ENCODE measurements at places on chromosomes 7 and 10.

GRCh38 chr7:117385363-117386109 is 41.8 kb downstream of the ASZ1 start:
- H3K27me3 ChIP-seq: no peaks in the 10 kb centered on the region
- H3K4me1 ChIP-seq: no peaks in the 10 kb centered on the region
- no peak overlapping the region for H3K27ac ChIP-seq
- no peak overlapping the region for H3K4me3 ChIP-seq
- no peak for DNase-seq

DNA sequence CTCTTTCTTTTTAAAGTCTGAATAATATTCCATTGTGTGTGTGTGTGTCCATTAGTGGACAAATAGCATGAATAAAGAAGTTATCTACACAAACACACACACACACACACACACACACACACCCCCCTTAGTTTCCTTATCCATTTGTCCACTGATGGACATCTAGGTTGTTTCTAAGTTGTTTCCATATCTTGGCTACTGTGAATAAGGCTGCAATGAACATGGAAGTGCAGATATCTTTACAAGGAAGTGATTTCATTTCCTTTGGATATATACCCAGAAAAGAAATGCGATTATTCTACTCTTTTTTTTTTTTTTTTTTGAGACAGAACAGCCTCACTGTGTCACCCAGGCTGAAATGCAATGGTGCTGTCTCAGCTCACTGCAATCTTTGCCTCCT is 113.5 kb downstream of the MBL2 start:
- DNase-seq: no peak
- no peak overlapping the region for H3K4me3 ChIP-seq
- no peaks in the 10 kb centered on the region for H3K4me1 ChIP-seq
- H3K27ac ChIP-seq: no peak overlapping the region

GRCh38 chr10:132443605-132443982 is 46.6 kb downstream of the PWWP2B start:
- no peak overlapping the region for H3K4me3 ChIP-seq
- H3K27me3 ChIP-seq: no peaks in the 10 kb centered on the region
- no peak for DNase-seq
- H3K27ac ChIP-seq: no peak overlapping the region

DNA sequence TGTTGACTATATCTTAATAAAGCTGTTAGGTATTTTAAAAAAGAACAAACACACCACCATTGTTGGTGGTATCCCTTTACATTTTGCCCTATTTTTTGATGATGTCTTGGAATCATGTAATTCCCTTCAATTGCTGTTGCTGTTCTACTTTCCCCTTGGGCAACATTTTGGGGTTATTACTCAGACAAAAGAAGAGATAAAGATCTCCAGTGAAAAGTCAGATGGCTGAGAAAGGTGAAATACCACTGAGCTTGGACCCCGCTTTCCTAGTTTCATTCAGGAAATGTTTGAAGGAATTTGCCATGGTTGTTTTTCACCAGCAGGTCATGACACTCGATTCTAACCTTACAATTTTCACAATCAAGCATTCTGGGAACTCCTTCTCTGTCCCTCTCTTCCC is 84.6 kb downstream of the MACC1 start:
- DNase-seq: no peak
- H3K27ac ChIP-seq: no peak overlapping the region
- H3K4me1 ChIP-seq: no peaks in the 10 kb centered on the region
- H3K36me3 ChIP-seq: no peaks in the 10 kb centered on the region
- no peaks in the 10 kb centered on the region for H3K27me3 ChIP-seq

GRCh38 chr7:126411821-126412383 is 840.8 kb downstream of the GRM8 start:
- no peak for DNase-seq
- no peaks in the 10 kb centered on the region for H3K4me1 ChIP-seq
- H3K36me3 ChIP-seq: no peaks in the 10 kb centered on the region
- H3K27me3 ChIP-seq: no peaks in the 10 kb centered on the region

GRCh38 chr10:116891208-116891607 is 41.9 kb downstream of the ENO4 start:
- no peak overlapping the region for H3K27ac ChIP-seq
- no peaks in the 10 kb centered on the region for H3K27me3 ChIP-seq
- H3K4me3 ChIP-seq: no peak overlapping the region
- no peaks in the 10 kb centered on the region for H3K4me1 ChIP-seq
- H3K36me3 ChIP-seq: no peaks in the 10 kb centered on the region

- peaks cover 5% of the 10 kb centered on the region for H3K4me1 ChIP-seq
- H3K4me3 ChIP-seq: peak overlapping the region; percentile 95
- no peaks in the 10 kb centered on the region for H3K36me3 ChIP-seq
- H3K27ac ChIP-seq: peak overlapping the region; percentile 99
Observed at GRCh38 chr10:75111907-75112679, 637 bp downstream of the SAMD8 start.

DNA sequence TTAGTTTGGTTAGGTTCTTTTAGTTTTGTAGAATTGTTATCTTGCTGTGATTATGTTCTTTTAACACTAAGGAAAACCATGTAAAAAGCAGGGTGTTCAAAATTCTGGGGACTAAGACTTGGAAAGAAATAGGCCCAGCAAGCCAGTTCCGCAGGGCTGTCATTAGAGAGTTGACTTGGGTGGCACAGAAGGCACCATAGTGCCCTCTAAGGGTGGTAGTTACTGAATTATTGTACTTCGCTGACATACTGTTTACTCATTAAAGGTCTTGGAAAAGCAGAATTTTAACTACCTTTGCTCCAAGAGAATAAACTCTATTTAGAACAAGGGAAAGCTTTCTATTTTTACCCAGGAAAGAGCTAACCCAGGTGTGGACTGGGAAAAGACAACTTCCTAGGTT is 86.5 kb downstream of the OTUD1 start:
- no peak for DNase-seq
- no peak overlapping the region for H3K27ac ChIP-seq
- H3K36me3 ChIP-seq: no peaks in the 10 kb centered on the region
- H3K4me1 ChIP-seq: no peaks in the 10 kb centered on the region

GRCh38 chr10:51028420-51028819 is 45.9 kb upstream of the PRKG1 start:
- H3K27ac ChIP-seq: no peak overlapping the region
- H3K27me3 ChIP-seq: no peaks in the 10 kb centered on the region
- DNase-seq: no peak
- H3K36me3 ChIP-seq: no peaks in the 10 kb centered on the region

DNA sequence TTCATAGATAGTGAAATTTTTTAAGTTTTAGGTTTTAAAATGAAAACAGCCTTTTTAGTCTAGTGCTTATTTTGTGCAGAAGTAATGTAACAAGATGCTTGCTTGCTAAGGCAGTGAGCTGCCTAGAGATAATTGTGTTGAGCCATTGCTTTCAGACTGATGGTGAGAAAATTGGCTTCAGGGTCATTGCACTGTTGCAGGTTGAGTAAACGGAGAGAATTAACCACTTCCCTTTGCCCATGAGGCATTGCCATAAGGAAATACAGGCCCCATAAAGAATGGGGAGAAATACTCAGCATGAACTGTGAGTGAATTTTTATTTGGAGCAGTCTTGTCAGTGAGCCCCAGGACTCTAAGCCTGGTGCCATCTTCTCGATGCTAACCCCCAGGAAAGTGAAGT is 140.5 kb downstream of the LRRC4 start:
- H3K4me1 ChIP-seq: peaks cover 2% of the 10 kb centered on the region
- H3K27me3 ChIP-seq: no peaks in the 10 kb centered on the region
- no peak overlapping the region for H3K4me3 ChIP-seq
- peaks cover 58% of the 10 kb centered on the region for H3K36me3 ChIP-seq
- no peak for DNase-seq
- H3K27ac ChIP-seq: no peak overlapping the region

GRCh38 chr10:70634011-70634410 is 31.5 kb upstream of the PRF1 start:
- H3K36me3 ChIP-seq: no peaks in the 10 kb centered on the region
- no peaks in the 10 kb centered on the region for H3K4me1 ChIP-seq
- H3K27me3 ChIP-seq: no peaks in the 10 kb centered on the region
- DNase-seq: no peak
- H3K4me3 ChIP-seq: no peak overlapping the region

DNA sequence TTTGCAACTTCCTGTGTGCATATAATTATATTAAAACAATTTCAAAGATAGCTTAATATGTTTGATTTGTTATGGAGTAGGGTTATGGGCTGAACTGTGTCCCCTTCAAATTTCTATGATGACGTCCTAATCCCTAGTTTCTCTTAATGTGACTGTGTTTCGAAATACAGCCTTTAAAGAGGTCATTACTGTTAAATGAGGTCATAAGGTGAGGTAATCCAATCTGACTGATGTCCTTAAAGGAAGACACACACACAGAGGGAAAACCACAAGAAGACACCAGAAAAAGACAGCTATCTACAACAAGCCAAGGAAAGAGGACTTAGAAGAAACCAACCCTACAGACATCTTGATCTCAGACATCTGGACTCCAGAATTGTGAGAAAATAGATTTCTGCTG is 407.4 kb downstream of the MAGI2 start:
- no peak overlapping the region for H3K27ac ChIP-seq
- H3K4me1 ChIP-seq: no peaks in the 10 kb centered on the region
- no peaks in the 10 kb centered on the region for H3K27me3 ChIP-seq
- no peak overlapping the region for H3K4me3 ChIP-seq

GRCh38 chr7:150688630-150689029 is 3.1 kb downstream of the GIMAP2 start:
- no peak overlapping the region for H3K4me3 ChIP-seq
- H3K27me3 ChIP-seq: no peaks in the 10 kb centered on the region
- no peak overlapping the region for H3K27ac ChIP-seq
- peaks cover 19% of the 10 kb centered on the region for H3K4me1 ChIP-seq

DNA sequence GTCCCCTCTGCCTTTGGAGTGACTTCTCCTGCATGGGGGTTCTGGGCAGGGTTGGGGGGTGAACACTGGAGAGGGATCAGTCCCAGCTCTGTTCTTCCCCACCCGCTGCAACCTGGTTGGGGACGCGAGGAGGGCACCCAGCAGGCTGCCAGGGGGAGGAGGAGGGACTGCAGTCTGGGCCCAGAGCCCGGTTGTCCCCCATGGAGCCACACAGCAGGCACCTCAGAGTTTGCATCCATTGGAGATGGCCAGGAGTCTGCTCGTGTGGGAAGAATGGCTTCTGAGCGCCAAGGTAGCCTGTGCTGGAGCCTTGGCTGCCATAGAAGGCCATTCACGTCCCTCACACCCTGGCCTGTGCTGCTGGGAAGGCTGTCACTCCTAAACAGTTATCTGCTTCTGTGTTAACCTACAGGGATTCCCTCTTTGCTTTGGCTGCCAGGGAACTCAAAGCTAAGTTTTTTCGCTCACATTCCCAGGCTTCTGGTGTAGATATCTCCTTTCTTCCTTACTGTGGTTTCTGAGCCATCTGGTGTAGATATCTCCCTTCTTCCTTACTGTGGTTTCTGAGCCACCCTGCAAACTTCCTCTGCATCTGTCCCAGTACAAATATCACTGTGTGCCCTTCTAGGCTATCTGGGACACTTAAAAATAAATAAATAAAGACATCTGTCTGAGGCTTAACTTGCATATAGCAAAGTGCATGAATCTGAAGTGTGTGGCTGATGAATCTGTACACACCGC is 133.7 kb downstream of the LHPP start:
- no peaks in the 10 kb centered on the region for H3K27me3 ChIP-seq
- no peak overlapping the region for H3K4me3 ChIP-seq
- no peaks in the 10 kb centered on the region for H3K36me3 ChIP-seq
- H3K4me1 ChIP-seq: peaks cover 5% of the 10 kb centered on the region
- no peak for DNase-seq

DNA sequence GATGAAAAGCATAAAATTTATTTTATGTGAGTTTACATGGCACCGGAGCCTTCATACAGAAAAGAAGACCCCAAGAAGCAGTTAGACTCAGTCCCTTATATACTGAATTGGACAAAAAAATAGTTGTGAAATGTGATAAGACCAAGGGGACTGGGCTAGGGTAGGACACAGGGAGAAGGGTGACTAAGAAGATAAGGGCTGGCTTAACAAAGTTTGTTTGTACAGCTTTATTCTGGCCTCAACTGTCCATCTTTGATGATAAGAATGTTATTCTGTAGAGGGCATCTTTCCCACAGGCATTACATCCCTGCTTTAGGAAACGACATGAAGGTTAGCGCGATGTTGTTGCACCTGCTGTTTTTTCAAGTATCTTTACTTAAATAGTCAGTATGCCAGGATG is 86.5 kb downstream of the SEC61G start:
- H3K36me3 ChIP-seq: no peaks in the 10 kb centered on the region
- H3K4me3 ChIP-seq: no peak overlapping the region
- H3K27me3 ChIP-seq: no peaks in the 10 kb centered on the region
- H3K4me1 ChIP-seq: no peaks in the 10 kb centered on the region
- H3K27ac ChIP-seq: no peak overlapping the region

DNA sequence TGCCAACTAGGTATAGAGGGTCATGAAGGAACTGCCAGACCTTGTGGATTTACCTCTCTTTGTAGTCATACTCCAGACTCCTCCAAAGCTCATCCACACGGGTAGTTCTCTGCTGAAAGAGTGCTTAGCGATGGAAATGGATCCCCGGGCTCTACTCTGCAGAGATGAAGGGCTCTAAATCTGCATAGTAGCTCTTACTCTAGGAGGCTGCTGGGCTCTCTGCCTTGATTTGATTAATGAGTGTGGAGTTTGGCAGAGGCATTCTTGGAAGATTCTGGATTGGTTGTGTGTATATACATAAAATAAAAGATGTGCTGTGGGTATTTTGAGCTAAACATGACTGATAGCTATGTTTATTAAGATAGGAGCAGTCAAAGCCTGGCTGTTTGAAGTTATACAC is 21.3 kb upstream of the CPXM2 start:
- H3K36me3 ChIP-seq: no peaks in the 10 kb centered on the region
- H3K27ac ChIP-seq: no peak overlapping the region
- DNase-seq: no peak
- H3K4me3 ChIP-seq: no peak overlapping the region

GRCh38 chr10:119667562-119668328 is 16.6 kb downstream of the BAG3 start:
- H3K27me3 ChIP-seq: no peaks in the 10 kb centered on the region
- DNase-seq: no peak
- peaks cover 47% of the 10 kb centered on the region for H3K36me3 ChIP-seq
- H3K27ac ChIP-seq: peak overlapping the region; percentile 79

DNA sequence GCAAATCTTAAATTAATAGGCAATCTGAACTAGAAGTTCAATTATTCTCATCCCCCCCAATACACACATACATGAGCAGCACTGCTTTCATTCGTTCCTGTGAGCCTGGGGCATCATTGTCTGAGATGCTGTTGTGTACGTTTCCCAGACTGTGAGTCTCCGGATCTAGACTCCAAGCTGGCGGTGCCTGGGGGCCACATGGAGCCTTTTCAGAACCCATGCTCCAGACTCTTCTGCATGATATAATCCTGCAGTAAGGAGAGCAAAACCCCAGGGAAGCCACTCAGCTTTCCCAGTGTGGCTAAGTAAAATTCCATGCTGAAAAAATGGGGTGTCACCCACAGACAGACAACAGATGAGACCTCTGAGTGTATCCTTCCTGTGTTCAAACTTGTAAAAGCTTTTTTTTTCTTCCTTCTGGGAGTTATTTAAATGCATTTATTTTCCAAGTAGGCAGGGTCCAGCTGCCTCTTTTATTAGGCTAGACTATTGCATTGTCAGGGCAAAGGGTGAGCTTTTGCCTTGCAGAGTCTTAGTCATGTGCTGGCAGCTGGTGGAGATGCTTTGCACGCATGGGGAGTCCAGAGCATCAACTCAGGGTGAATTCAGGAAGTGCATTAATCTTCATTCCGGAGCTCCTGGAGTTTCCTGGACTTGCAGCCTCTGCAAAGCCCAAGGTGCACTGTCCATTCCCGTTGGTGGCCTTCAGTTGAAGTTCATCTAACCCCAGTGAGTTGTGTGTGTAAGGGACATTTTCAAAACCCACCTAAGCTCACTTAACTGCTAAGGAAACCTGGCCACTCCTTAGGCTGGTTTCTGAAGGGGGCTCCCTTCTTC is 185.7 kb upstream of the ADO start:
- no peaks in the 10 kb centered on the region for H3K4me1 ChIP-seq
- no peak for DNase-seq
- no peaks in the 10 kb centered on the region for H3K36me3 ChIP-seq
- H3K27me3 ChIP-seq: no peaks in the 10 kb centered on the region
- H3K4me3 ChIP-seq: no peak overlapping the region
- no peak overlapping the region for H3K27ac ChIP-seq

Measured in esophagus squamous epithelium (tissue), 5 donors.